Daoy (cell line): ENCODE measurements at places on chromosomes 12 and 14. TPM values are rescaled to one million over a fixed set of nuclear protein-coding genes. Genes with fewer than 3 reads are reported as not detected.

DNA sequence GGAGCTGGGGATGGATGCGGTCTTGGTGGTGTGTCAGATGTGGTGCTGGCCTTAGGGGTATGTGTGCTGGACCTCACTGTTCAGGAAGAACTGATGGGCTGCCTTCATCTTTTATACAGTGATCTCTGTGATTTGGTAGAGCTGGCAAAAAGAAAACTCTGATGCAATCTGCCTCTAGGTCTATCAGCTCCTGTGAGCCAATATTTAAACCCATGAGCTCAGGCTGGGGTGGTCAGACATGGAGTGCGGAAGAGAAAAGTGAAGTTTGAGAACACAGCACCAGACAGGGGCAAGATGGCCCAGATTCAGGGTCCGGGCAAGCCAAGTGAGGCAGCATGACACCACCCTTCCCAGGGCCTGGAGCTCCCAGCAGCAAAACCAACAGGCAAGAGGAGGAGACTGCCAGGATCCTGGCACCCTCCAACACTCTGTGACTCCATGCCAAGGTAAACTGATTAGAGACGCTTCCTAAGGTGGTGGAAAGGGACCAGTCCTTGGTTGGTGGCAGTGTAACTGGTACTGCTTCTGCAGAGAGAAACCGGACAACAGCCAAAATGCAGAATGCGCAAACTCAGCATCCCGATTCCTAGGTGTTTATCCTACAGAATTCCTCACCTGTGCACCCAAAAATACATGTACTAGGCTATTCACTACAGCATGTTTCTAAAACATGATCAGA lies 82.3 kb downstream of the CHGA start:
- DNase-seq: no peak

GRCh38 chr14:55190906-55191202 lies 531 bp downstream of the DLGAP5 start:
- no peak for DNase-seq

DNA sequence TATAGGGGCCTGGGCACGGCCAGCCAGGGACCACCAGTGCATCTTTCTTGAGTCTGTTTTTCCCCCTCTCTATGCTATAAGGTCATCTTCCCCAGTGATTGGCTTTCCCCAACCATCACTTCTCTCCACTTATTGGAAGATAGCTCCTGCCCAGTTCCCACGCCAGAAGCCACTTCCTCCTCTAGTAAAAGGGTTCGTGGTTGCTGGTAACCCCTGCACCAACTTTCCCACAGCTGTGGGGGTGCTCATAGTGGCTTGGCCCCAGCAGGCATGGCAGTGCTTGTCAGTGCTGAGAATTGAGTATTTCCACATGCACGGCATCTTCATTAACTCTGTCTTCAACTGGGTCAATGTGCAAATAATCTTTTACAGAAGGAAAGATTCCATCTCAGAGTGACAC lies 215.4 kb downstream of the FOXN3 start:
- DNase-seq: no peak

GRCh38 chr12:51866762-51867161 lies 18.2 kb upstream of the FIGNL2 start:
- DNase-seq: no peak

DNA sequence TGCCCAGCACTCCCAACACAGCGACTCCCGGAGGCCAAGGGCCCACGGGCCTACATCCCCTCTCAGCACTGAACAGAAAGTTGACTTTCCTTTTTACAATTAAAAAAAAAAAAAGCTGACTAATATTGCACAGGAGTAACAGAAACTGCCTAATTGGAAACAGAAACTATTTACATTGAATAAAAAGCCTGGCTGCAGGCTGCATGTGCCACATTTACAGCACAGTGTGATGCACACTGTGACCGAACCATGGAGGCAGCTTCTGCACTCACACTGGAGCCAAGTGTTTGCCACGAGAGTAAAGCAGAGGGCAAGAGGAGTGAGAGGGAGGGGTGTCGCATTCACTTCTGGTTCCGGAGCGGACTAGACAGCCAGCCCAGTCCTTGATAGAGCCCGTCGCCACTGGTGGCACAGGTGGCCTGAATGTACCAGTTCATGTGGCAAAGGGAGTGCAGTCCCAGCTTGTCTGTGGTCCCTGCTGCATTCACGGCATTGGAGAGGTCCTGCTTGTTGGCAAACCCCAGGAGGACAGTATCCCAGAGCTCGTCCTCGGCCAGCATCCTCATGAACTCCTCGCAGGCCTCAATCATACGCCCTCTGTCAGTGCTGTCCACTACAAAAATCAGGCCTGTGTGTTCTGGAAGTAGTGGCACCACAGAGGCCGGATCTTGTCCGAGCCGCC lies 59.2 kb downstream of the SPPL3 start:
- DNase-seq: no peak

- no peak for DNase-seq
Observed at GRCh38 chr14:91365552-91365951, 52.1 kb downstream of the CCDC88C start.

DNA sequence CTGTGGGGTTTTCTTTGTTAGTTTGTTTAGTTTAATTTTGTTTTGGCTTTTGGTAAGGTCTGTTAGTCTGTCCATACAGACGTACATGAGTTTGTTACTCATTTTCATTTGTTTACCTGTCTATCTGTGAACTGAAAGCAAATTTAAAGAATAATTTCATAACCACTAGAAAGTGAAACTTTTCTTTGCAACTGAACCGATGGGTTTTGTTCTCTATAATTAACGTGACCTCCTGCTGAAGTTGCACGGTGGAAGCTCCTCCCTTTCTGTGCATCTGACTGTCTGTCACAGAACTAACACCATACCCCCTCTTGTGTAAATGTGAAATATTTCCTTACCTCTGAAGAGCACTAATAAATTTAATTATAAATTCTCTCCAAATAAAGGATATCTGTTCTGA lies 595.5 kb downstream of the GALC start:
- no peak for DNase-seq

DNA sequence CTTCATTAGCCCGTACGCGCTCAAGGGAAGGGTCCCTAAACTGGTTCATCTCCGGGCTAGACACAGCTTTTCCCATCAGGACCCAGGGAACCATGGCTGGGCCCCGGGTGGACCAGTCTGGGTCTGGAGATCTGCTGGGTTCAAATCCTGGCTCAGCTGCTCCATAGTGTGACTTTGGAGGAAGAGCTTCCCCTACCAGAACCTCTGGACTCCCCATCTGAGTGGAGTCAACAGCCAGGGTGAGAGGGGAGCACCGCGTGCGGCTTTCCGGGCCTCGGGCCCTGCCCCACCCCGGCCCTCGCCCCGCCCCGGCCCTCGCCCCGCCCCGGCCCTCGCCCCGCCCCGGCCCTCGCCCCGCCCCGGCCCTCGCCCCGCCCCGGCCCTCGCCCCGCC lies 41.2 kb downstream of the BEGAIN start:
- no peak for DNase-seq

DNA sequence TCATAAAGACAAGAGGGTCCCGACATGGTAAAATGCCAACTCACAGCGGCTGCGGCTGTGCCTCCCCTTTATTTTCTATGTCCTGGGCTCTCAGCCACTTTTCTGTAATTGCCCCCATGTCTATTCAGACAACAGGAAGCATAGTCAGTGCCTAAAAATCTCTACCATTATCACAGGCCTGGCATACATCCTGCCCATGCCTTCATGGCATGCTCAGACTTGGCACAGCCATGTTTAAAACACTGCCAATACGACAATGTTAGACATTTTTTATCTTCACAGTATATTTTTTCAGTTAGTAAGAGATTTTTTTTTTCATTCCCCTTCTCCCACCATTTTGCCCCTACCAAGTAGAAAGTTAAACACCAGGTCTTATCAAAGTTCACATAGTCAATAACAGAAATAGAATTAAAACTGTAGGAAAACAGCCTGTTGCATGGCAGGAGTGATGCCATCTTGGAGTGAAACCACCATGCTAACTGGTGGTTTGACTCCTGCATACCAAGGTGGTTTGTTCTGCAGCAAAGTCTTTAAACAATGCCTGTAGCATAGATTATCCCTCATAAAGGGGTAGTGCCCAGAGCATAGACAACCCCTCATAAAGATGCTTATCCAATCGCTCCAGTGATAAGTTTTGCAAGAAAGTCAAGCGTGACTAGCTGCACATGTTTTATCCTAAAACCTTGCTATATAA lies 18.9 kb upstream of the CERS5 start:
- DNase-seq: peak; percentile 81

- peak; percentile 82 for DNase-seq
Observed at GRCh38 chr12:111425655-111426054, 19.9 kb downstream of the SH2B3 start.

DNA sequence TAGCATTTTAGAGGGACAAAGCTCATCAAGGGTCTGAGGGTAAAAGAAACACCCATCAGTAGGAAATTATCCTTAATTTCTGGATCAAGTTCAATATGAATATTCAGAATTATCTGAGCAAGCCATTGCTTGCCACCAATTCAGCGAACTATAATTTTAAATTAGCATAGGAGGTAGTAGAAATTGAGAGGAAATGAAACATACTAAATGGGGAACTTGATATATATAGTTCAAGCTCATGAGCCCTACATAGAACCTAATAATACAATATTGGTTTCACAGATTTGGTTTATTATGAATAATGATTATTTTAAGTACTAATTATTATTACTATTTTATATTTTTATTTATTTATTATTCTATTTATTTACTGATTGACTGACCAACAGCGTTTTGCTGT lies 42.1 kb upstream of the GXYLT1 start:
- no peak for DNase-seq

The BORCS5 gene
- 1.6 and 2.5 TPM in 2 replicates for total RNA-seq

The B4GALNT3 gene
- 0.40 and 1.1 TPM in 2 replicates for total RNA-seq

The CDCA4 gene
- 79.0 and 86.9 TPM in 2 replicates for total RNA-seq

The NTF3 gene
- total RNA-seq: 12.7 and 25.3 TPM in 2 replicates
